ENCODE measurements at places on chromosomes 6 and 20.

DNA sequence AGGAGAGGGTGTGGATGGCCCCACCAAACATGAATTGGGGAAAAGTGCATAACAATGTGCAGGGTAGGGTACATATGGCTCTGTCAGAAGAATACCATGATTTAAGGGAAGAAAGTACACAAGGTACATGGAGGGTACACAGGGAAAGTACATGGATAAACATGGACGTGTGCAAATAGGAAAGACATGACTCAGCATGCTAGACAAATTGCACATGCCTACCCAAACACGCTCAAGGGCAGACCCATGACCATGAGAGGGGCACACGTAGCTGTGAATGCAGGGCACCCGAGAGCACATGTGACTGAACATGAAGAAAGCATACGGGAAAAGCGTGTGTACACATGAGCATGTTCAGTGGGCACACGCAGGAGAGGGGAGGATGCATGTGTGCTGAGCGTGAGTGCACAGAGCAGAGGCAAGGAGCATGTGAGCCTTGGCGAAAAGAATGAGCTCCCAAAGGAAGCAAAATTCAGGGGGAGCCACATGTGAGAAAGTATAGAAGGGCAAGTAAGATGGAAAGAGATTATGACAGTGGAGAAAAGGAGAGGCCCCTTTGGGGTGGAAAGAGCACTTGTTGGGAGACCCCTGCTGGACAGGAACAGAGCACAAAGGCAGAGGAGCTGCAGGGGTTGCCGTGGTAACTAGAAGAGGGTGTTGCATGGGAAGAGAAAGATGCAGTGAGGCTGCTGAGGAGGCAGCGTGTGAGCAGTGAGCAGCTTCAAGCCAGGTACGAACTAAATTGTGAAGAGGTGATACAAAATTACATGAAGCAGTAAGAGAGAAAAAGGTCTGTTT, 17.8 kb downstream of the OR2H2 start:
- peak; percentile 48 for DNase-seq

- DNase-seq = no peak
Measured at GRCh38 chr20:49400904-49401303, 81.6 kb downstream of the KCNB1 start.

DNA sequence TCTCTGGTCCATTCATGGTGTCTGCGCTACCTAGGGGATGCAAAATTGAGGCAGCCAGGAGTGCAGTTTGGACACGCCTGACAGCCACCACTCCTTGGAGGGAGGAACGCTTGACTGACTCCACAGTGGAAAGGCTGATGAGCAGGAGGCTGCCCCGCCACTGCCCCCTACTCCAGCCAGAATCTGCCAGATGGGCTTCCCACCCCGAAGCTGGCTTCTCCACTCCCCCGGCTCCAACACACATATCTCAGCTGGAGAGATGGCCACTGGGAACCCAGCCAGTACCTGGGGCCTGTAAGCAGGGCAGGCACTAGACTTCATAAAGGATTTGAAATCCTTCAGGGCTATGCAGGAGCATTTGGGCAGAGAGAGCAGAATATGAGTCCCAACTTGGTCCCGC, 51.4 kb upstream of the BLCAP start:
- DNase-seq = peak; percentile 55

DNA sequence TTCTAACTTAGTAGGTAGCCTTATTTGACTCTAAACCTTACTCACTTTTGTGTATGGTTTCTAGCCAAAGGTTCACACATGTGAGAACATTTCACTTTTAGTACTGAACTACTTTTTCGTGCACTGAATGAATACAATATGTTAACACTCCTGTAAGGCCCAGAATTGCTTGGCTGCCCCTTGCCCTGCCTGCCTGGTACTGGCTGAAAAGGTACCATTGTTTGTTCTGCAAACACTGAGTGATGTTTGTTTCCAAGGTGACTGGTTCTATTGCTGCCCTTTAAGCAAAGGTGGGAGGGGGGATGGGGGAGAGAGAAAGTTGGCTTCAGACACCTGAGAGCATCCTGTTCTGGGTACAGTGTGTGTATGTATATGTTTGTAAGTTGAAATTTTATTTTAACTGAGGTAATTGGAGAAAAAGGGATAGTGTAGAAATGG, 31.2 kb downstream of the RREB1 start:
- DNase-seq = no peak

DNA sequence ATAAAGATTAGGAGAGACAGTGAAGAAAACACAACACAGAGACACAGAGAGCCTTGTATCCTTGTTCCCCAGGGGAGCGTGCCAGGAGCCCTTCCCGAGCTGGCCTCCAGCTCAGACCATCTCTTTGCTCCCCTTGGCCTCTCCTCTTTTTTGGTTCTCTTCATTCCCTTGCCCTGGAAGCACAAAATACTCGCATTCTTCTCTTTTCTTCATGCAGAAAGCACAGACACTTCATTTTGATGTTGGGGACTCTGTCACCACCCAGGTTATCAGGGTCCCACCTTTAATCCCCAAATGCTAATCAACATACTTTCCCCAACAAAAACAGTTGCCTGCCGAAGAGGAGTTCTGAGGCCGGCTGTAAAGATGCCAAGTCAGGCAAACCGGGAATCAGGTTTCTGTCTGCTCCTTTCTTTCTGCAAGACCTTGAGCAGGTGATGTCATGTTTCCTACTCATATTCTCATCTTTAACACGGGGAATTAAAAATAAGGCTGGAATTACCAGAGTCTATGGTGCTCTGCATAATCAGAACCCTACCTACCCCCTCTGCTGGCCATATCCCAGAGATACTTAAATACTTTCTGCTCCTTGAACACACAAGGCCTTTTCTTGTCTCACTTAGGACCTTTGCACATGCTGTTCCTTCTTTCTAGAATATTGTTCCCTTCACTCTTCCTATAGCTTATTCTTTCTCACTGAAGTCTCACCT, 21.7 kb downstream of the TGM6 start:
- DNase-seq = peak; percentile 16

DNA sequence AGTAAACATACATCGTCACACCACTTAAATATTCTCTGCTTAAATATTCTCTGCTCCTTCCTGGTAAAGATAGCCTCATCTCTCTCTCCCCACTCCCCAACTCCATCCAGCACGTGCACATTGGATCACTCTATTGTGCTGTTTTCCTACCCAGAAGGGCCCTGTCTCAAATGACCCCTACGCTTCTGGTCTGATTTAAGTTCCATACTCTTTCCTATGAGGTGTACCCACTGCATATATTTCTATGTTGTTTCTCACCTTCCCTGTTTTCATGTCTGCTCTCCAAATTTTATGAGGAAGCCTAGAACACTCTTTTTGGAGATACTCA, 53.7 kb downstream of the HFE start:
- DNase-seq = no peak

- DNase-seq = no peak
Measured at GRCh38 chr6:54335871-54336270, 27.6 kb downstream of the TINAG start.
